Spleen (tissue), 13 donors: ENCODE measurements at places on chromosomes 6 and 20. TPM values are rescaled to one million over a fixed set of nuclear protein-coding genes. Genes with fewer than 3 reads are reported as not detected.

The HLA-G gene
- 2.3 TPM for total RNA-seq

The SAPCD1 gene
- 3.6 TPM for total RNA-seq

The GSTA2 gene
- total RNA-seq: not detected

The CBFA2T2 gene
- 17.7 TPM for total RNA-seq

The ULBP1 gene
- not detected for total RNA-seq

DNA sequence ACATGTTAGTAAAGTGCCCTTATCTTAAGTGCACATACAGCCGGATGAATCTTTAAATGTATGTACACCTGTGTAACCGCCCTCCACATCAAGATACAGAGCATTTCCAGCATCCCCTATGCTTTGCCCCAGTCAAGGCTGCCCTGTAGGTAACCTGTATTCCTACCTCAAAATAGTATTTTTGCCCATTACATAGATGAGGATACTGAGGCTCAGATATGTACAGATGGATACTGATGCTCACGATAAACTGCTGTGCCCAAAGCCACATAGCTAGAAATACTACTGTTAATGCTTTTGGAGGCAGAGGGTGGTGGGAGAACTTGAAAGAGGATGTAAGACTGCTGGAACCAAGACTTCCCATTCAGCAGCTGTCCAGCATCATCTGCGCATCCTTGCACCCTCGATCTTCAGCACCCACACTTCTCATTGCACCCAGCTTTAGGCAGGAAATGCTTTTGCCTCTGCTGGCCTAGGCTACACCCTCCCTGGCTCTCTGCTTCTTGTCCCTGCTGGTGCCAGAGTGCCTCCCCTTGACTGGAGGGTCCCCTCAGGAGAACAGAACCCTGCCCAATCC, 27.0 kb upstream of the ZFAND3 start:
- no peak for DNase-seq
- H3K27me3 ChIP-seq: no peaks in the 10 kb centered on the region
- H3K4me1 ChIP-seq: peaks cover 8% of the 10 kb centered on the region
- H3K36me3 ChIP-seq: no peaks in the 10 kb centered on the region
- no peak overlapping the region for H3K4me3 ChIP-seq

- peaks cover 51% of the 10 kb centered on the region for H3K36me3 ChIP-seq
- H3K27me3 ChIP-seq: peaks cover 9% of the 10 kb centered on the region
- H3K4me3 ChIP-seq: peak overlapping the region; percentile 20
- peaks cover 90% of the 10 kb centered on the region for H3K4me1 ChIP-seq
- peak; percentile 79 for DNase-seq
- peak overlapping the region; percentile 93 for H3K27ac ChIP-seq
Measured at GRCh38 chr6:37173493-37174195, 3.7 kb downstream of the PIM1 start.

GRCh38 chr20:59720013-59720412, 115.7 kb downstream of the PHACTR3 start:
- no peaks in the 10 kb centered on the region for H3K36me3 ChIP-seq
- no peaks in the 10 kb centered on the region for H3K4me1 ChIP-seq
- no peaks in the 10 kb centered on the region for H3K27me3 ChIP-seq
- DNase-seq: no peak

- no peak for DNase-seq
- H3K27ac ChIP-seq: no peak overlapping the region
- H3K27me3 ChIP-seq: no peaks in the 10 kb centered on the region
Measured at GRCh38 chr6:7311176-7311575, 1.8 kb downstream of the SSR1 start.

DNA sequence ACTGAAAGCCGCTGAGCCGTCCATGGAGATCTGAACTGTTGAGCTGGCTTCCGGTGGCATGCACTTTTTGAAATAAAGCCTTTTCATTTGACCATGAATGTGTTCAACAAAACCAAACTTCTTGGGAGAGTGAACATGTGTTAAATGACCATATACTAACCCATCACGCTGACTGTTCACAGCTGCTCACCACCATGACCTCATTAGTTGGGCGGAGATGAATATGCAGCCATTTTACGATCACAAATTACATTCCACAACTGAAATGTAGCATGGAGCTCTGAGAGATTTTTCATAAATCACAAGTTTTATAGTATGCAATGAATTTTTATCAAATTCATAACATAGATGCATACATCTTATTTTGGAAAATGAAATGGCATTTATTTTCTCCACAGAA, 4.2 kb downstream of the RAMACL start:
- no peak overlapping the region for H3K4me3 ChIP-seq
- no peaks in the 10 kb centered on the region for H3K27me3 ChIP-seq
- no peaks in the 10 kb centered on the region for H3K36me3 ChIP-seq
- peaks cover 5% of the 10 kb centered on the region for H3K4me1 ChIP-seq
- H3K27ac ChIP-seq: no peak overlapping the region

DNA sequence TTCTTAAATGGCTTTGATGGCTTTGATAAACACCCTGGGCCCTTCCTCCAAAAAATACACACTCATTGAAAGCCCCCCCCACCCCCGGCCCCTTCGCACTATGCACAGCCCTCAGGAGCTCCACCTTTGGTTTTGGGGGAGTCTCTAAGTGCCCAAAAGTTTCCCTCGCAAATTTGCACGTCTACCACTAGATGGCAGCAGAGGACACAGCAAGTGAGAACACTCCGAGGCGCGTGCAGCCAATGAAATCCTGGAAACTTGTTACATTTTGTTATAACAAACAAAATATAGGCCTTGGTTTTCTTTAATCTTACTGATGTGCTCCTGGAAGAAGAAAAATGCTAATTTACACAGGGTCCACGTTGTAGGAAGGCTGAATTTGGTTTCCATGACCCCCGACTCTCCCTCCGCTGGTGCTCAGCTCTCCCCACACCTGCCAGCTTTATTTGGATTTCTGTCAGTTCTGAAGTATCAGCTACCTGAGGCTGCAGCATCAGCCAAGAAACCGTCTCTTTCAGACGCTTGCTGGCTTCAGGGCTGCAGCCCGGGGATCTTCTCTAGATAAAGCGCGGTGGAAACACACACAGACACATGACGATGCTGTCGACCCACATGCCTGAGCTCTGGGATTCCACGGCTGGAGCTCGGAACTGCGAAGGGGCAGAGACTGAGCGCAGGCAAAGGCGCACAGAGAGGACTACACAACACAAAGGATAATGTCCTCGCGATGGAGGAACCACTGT, 148.3 kb upstream of the RPS6KA2 start:
- H3K36me3 ChIP-seq: no peaks in the 10 kb centered on the region
- no peaks in the 10 kb centered on the region for H3K4me1 ChIP-seq
- no peaks in the 10 kb centered on the region for H3K27me3 ChIP-seq

DNA sequence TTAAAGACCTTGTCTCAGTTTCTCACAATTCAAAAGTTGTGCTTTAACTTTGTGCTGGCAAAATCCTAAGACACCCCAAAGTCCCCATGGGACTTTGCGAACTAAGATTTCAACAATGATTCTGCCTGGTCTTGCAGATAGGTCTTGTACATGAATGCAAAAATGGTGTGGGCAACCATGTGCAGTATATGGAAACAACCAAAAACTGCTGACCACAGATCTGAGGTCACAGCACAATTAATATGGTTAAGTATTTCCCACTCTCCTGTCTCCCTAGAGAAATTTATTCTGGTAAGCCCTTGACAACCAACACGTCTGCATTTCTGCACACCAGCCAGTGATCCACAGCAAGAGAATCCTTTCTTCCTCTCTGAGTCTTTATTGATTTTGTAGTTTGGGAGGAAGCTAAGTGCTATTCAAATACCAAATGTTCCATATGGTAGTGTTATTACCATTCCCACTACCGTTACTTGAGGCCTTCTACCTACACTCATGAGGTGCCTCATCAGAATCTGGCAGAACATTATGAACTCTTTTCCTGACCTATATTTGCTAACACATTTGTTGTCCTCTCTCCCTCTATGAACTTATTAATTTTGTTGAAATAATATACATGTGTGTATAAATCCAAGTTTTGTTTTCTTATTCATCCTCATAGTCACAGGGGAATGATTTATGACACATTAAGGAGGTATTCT, 178.7 kb downstream of the ATXN1 start:
- no peak for DNase-seq
- peak overlapping the region; percentile 54 for H3K27ac ChIP-seq
- no peaks in the 10 kb centered on the region for H3K27me3 ChIP-seq
- no peak overlapping the region for H3K4me3 ChIP-seq

DNA sequence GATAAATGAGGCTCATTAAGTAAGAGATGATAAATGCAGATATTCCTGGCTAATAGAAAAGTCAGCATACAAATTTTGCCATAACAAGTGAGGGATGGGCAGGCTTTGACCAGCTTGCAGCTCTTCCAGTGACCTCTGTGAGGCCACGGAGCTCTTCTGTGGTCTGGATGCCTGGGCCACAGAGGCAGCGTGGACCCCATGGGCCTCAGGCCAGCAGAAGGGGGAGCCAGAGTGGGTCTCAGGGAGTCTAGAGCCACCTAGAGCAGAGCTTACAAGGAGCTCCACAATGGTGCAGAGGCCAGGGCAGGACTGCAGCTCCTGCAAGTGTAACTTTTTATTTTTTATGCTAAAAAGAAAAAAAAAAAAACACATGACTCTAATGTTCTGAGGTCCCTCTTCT, 165.1 kb downstream of the ARID1B start:
- peaks cover 10% of the 10 kb centered on the region for H3K4me1 ChIP-seq
- H3K36me3 ChIP-seq: no peaks in the 10 kb centered on the region
- H3K27ac ChIP-seq: no peak overlapping the region
- H3K27me3 ChIP-seq: no peaks in the 10 kb centered on the region
- H3K4me3 ChIP-seq: no peak overlapping the region

DNA sequence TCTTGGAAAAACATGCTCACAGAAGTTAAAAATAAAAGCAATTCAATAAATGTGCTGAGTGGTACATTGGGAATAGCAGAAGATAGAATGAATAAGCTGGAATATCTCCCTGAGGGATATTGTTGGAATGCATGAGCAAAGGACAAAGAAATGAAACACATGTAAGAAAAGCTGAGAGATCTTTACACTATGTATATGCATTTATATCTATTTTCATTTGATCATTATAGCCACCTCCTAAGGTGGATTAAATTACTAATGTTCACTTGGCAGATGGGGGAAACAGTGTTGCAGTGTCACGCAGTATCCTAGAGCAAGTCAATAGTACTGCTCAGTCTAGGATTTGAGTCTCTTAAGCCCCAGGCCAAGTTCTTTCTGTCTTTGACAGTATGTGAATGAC, 542.0 kb upstream of the MARCKS start:
- no peaks in the 10 kb centered on the region for H3K36me3 ChIP-seq
- H3K27me3 ChIP-seq: no peaks in the 10 kb centered on the region
- no peak for DNase-seq
